ENCODE measurements at places on chromosomes 13 and 19.

DNA sequence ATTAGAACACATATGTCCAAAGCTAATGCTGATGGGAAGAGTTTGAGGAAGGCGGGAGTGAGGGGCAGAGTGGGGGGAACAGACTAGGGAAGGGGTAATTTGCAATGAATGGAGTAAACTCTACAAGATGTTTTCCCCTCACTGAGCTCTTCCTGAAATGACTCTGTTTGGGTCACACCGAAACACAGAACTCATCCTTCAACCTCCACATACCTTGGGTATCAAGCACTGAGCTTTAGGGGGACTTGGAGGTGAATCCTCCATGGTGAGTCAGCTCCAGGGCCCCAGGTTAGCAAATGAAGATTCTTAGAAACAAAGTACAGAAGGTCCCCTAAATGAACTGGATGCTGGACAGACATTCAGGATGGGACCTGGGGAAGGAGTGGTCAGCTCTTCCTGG, 1.3 kb upstream of the SIGLEC10 start:
- DNase-seq, result no peak

- DNase-seq, result peak; percentile 55
Observed at GRCh38 chr19:42269478-42270345, 660 bp downstream of the CIC start.

GRCh38 chr13:35838356-35838755, 292.8 kb downstream of the DCLK1 start:
- no peak for DNase-seq

- no peak for DNase-seq
Observed at GRCh38 chr19:18476507-18477041, 38.6 kb upstream of the ISYNA1 start.

DNA sequence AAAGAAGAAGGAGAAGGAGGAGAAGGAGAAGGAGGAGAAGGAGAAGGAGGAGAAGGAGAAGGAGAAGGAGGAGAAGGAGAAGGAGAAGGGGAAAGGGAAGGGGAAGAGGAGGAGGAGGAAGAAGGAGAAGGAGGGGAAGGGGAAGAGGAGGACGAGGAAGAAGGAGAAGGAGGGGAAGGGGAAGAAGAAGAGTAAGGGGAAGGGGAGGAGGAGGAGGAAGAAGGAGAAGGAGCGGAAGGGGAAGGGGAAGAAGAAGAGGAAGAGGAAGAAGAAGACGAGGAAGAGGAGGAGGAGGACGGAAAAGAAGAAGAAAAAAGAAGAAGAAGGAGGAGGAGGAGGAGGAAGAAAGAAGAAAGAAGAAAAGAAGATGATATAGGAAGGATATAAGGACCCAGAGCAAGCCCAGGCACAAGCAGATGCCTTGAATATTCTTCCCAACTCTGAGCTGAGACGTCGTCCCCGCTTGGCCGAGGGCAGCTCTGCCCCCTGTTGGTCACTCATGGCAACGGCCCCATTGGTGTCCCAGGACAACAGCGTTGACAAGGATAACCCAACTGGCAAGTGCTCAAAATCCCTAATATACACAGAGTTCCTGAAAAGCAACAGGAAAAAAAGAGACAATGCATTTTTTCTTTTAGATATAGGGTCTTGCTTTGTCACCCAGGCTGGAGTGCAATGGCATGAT, 30.6 kb upstream of the IGSF23 start:
- DNase-seq, result no peak

GRCh38 chr13:32669030-32669646, 82.9 kb downstream of the PDS5B start:
- peak; percentile 63 for DNase-seq

- no peak for DNase-seq
Observed at GRCh38 chr13:40311356-40312101, 354.9 kb downstream of the FOXO1 start.

DNA sequence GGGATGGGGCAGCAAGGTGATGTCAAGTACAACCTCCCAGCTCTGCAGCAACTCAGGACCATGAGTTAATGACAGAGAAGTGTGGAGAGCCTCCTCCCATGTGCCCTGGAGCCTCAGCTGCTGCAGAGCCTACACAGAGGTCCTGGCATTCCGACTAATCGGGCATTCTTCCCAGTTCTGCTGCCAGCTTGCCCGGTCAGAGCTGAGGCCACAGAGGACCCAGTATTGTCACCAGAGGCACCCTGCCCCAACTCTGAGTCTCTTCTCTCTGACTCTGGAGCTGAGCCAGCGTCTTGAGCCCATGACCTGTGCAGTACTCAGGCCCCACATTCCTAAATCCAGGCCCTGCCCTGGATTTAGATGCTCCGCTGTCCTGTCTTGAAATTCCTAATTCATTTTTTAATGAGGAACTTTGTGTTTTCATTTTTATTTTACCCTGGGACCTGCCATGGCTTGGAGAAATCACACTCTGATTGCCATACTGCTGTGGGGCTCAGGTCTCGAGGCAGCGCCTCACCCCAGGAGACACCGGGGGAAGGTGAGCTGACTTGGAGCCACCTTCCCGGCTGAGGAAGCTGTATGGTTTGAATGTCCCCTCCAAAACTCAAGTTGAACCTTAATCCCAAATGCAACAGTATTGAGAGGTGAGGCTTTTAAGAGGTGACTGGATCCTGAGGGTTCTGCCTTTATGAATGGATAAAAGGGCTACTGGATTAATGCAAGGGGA, 144.9 kb upstream of the ZNF507 start:
- DNase-seq, result no peak

- DNase-seq, result no peak
Observed at GRCh38 chr19:49336482-49337266, 1.5 kb downstream of the CD37 start.

DNA sequence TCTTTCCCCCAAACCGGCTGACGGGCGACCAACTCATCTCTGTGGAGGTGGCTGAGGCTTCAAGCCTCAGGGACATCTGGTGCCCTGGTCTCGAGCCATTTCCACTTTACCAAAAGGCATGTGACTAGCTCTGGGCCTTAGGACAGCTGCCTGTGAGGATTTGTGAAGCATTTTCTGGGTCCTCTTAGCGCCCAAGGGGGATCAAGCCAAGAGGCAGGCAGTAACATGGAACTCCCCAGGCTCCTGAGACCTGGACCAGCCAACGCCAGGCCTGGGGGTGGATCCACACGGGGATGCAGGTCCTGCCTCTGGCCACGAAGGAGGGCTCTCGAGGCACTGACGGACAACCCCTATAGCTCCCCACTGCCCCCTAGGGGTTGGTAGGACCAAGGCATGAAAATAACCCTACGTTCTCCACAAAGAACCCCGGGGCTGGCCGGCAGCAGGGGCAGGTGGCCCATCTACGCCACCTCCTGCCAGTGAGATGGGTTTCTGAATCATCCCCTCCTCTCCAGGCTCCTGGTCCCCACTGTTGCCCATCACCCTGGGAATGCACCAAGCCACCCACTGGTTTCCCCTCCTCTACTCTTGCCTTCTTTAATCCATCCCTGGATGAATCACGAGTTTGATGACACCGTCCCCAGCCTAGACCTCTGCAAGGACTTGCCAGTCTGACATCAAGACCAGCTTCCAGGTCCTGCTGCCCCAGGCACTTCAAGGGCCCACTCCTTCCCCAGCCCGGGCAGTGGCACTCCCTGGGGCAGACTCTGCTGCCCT, 7.0 kb upstream of the MYDGF start:
- peak; percentile 26 for DNase-seq

DNA sequence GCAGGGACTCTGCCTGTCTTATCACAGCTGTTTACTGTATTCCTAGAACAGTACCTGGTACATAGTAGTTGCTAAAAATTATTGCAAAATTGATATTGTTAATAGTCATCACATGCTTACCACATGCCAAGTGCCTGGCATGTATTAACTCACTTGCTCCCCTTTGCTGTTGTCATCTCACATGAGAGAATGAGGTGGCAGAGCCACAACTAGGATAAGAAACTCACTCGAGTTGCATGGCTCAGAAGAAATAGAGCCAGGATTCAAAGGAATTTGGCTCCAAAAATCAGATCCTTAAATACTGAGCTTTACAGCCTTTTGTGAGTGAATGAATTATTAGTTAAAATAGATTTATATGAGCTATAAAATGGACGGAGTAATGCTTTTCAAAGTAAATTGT, 42.6 kb downstream of the B3GLCT start:
- no peak for DNase-seq

DNA sequence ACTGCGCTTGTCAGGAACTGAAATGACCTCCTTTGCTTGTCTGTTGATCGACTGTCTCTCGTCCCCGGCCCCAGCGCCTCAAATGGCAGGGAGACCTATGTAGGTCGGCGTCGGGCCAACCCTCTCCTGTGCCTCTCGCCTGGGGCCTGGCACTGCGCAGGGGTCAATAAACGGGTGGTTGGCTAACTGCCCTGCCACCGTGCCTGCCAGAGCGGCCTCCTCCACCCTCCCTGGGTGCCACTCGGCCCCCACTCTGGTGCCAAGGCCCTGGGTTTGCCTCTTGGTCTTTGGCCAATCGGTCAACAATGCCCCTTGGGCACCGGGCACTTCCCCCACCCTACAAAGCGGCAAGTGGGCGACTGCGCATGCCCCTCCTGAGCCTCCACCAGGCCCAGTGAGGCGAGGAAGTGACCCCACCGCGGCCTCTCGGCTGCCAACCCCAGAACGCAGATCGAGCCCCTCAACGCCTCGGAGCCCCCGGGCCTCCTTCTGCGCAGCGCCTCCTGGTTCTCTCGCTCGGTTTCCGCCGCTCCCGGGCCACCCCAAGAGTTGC, 1.1 kb downstream of the KEAP1 start:
- DNase-seq, result no peak

DNA sequence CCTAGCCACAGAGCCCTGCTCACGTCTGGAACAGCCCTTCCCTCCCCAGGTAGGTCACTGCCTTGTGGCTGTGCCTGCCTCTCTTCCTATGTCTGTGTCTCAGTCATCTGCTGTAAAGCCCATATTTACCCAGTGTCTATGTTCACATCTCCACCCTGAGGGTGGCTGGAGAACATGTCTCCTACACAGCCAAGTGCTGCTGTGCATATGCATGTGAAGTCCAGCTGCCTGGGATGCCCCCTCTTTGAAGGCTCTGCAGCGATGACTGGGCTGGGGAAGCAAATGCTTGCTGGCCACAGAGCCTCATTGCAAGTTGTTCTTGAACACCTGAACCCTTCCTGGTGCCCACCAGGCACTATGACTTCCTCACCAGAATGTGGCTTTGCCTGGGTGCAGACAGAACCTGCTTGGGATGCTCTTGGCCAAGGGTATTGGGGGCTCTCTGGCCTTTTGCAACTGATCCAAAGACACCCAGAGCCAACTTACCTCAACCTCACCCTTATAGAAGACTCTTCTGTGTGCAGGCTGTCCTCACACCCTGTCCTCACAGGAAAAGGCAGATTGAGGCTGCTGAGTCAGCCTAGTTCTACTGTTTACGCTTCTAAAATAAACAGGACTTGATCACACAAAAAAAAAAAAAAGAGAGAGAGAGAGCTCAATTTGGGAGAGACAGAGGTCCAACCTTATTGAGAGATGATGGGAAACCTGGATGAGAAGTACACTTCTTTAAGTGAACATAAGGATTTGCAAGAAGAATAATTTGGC, 26.5 kb downstream of the MRPL57 start:
- DNase-seq, result no peak

DNA sequence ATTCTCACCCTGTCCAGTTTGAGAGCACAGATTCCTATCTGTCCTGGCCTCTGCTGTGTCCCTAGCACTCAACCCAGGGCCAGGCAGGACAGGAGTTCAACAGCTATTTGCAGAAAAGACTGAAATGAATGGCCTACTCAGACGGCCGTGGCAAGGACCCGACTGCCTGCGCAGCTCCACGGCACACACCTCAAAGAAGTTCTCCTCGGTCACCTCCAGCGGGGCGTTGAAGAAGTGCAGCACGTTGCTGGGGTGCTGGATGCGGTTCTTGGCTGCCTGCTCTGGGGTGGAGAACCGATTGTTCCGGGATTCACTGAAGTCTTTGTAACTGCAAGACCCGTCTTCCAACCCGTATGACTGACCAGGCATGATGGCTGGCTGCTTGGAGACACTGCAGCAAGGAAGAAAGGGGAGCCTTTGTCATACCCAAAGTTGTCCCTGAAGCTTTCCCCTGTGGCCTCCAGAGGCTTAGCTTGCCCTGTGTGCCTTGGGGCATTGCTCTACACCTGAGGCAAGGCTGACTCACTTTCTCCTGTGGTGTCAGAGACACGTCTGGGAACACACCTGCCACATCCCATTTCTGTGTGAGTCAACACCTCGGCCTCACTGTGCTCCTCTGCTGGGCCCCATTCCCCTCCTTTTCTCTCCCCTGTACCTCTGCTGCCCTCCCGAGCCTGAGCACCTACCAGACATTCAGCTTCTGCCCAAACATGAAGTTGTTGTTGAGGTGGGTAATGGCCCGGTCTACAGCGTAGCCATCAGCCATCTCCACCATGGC, 6.8 kb upstream of the ECH1 start:
- no peak for DNase-seq

DNA sequence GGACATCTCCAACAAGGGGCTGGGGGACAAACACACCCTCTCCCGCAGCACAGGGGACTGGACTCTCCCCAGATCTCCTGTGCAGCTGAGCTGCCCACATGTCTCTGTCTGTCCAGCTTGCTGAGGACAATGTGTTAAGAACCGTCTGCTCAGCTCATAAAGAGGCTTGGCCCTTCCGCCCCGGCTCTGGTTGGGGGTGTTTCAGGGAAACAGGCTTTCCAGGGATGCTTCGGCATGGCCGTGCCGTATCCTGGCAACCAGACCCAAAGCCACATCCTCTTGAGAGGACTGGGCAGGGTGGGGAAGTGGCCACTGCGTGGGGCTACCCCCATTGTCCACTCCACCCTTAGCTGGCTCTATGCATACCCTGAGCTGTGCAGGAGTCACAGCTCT, 41.1 kb upstream of the CHST8 start:
- no peak for DNase-seq

GRCh38 chr13:19860884-19861655, 2.4 kb downstream of the ZMYM5 start:
- no peak for DNase-seq

- DNase-seq, result no peak
Observed at GRCh38 chr13:33153421-33154404, 131.8 kb downstream of the STARD13 start.

GRCh38 chr13:31115616-31116015, 46.1 kb downstream of the HSPH1 start:
- DNase-seq, result no peak

DNA sequence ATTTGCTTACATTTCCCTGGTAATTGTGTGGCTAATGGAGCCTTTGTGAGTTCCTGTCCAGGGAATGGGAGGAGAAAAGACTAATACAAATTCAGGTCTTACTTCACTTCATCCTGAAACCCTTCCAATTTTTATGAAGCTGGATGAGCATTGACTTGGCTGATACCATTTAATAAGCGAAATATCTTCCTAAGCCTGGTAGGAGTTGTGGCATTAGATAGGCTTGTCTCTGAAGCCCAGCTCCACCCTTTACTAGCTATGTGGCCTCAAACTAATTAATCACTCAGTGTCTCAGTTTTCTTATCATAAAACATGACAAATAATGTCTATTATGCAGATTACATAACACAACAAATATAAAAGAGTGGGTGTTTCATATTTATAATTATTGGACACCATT, 106.3 kb downstream of the FGF9 start:
- no peak for DNase-seq

GRCh38 chr13:105307776-105308175, 1227.7 kb downstream of the EFNB2 start:
- DNase-seq, result no peak

All from T-helper 2 cell (primary cell).